ENCODE measurements at places on chromosomes 7 and 10.

- no peak for DNase-seq
Measured at GRCh38 chr7:33193308-33193864, 64.0 kb downstream of the BBS9 start.

DNA sequence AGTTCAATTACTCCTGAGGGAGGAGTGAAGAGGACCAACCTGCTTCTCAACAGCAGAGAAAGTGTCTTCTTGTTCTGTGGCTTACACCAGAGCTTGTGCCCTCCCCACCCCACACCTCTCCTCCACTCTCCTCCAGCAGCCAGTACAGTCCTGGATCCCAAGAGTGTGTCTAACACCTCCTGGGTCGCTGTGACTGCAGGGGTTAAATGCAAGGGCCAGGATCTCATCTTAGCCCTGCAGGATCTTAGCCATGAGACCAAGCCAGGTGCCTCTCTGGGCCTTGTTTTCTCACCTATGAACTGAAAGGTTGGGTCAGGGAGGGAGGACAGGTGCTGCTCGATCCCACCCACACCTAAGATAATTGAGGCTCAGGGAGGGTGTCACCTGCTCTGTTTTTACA is 34.5 kb upstream of the MSRB2 start:
- no peak for DNase-seq

- DNase-seq = peak; percentile 39
Measured at GRCh38 chr7:149799397-149800168, 26.2 kb upstream of the ZNF467 start.

GRCh38 chr7:14841086-14841485 is 61.5 kb downstream of the DGKB start:
- no peak for DNase-seq

DNA sequence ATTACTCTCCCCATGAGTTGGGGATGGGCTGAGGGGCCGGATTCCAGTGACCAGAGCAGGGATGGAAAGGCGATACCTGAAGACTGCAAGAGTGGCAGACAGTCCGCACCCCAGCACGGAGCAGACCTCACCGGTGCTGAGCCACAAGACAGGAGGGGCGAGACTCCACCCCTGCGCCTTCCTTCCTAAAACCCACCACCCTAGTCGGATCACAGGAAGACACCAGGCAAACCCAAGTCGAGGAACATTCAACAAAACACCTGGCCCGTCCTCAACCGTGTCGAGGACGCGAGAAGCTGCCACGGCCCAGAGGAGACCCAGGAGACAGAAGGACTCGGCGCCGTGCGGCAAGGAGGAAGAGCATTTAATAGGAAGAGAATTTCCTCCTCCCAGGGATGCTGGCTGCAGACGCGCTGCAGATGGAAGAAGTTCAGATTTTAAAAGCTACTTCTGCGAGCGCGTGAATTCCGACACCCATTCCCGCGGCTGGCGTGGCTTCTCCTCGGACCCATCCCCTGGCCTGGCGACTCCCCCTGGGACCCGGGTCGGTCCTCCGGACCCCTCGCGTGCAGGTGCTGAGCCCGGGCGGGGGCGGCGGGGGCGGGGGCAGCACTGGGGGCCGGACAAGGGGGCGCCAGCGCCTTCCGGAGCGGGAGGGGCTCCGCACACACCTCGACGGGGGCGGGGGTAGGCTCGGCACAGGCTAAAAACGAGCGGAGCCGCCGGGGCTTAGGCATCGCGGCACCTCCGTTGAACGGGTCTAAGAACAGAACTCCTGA is 563 bp upstream of the UTF1 start:
- no peak for DNase-seq

DNA sequence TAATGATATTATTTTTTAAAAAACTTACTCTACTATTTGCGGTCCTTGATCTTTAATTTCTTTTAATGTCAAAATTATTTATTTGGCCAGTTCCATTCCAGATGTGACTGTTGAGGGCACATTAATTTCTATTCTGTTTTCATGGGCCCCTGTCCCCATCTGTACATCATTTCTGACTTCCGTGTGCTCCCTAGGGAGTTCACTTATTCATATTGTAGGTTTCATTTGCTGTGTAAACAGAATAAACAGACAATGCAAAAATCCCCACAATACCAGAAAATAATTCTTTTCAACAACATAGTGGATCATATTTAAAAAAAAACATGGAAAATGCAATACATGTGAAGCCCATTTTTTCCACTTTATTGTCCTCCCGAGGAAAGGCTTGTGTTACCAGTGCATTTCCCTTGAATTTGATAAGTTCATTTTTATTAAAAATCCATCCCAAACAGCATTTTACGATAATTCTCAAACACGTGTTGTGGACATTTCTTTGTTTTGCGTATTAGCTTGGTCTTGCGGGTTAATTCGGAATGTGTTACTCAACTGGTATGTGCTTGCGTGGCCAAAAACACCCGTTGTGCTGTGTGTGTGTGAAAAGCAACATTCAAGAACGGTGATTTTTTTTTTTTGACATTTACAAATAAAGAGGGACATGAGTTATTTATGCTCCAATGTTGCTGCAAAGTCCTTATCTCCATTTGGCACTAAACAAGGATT is 138.4 kb downstream of the MGMT start:
- no peak for DNase-seq

DNA sequence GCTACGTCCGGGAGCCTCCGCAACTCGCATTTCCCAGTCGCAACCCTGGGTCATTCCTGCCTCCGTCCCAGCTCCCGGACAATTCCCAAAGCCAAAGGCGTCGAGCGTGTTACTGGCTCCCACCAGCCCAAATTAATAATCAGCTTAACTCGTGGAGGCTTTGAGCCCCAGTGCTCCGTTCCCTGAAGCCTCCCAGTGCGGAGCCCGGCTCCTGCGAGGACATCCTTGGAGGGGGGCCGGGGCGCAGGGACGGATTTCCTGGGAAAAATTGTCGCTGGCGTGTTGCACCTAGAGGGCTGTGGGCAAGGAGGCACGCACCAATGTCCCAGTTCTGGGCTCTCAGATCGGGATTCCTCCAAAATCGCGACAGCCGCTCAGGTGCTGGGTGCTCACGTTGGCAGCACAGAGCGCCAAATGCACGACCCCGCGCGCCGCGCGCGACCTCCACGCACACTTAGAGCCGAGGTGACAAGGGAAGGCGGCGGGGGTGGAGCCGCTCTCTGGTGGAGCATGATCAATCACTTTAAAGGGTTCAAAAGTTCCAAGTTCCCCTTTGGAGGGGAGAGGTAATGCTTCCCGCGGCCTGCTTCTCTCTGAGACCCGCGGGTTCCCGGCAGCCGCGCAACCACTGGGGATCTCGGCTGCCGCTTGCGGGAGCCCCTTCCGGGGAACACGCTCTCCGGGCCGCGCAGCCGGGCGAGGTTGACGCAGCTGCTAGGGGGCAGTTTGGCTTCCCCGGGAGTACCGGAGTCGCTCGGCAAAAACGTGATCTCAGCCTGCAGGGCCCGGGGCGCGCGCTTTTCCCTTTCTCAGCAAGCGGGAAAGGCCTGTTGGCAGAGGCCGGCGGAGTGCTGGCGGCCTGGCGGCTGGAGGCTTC is 25.5 kb downstream of the SKIDA1 start:
- no peak for DNase-seq

DNA sequence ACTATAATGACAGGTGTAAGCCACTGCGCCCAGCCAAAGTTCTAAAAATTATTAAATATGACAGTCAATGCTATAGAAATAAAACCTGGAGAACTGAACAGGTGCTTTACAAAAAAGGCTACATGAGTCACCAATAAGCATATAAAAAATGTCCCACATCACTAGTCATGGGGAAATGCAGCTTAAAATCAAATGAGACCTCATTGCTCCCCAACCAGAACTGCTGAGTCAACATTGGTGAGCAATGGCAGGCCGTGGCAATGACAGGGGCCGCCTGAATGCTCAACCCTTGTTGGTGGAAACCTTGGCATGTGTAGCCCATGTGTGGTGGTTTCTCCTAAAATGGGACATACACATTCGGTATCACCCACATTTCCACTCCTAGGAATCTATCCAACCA is 352.3 kb upstream of the KLF6 start:
- no peak for DNase-seq

DNA sequence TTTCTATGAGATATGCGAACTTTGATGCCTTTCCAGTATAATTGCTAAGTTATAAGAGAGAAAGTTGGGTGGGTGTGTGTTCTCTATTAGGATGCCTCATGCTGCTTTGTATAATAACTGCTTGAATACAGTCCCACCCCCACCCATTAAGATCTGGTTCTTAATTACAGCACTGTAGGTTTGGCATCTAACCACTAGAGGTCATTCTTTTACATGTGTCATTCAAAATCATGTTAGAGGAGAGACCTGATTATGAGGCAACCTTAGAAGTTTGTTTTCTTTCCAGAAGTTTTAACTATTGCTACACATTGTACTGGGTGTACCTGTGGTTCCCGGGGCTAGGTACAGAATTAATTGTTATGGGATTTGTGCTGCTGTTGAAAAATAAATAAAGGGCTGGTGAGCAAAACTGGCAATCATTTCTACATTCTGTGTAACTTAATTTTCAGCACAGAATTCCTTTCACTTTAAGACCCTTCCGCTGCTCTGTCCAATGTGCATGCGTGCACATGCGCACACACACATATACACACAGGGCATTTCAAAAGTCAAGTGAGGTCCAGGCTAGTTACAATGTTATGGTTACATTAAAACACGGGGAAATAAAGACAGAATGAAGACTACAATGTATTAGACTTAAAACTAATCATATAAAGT is 1156.3 kb downstream of the SORCS3 start:
- DNase-seq = peak; percentile 17

DNA sequence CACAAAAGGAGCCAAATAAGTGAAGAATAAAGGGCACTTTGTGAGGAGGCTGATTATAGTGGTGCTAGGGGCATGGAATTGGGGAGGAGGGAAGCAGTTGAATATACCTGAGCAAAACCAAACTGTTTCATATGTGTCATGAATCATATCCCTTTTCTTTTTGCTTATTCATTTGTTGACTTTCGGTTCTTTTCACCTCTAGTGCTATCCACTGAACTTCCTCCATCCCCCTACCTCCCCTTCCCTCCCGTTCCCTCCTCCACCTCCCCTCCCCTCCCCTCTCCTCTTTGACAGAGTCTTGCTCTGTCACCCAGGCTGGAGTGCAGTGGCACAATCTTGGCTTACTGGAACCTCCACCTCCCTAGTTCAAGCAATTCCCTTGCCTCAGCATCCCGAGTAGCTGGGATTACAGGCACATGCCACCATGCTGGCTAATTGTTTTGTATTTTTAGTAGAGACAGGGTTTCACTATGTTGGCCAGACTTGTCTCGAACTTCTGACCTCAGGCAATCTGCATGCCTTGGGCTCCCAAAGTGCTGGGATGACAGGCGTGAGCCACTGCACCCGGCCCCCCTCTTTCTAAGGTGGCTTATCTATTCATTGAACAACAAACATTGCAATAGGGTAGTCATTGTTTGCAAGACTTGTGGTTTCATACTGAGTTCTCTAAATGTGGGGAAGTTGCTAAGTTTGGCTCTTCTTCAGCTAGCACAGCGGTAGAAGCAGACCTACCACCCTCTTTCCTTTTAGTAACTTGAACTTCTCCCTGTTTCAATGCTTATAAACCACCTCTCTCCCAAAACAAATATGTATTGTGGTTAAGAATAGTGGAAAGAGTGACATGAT is 150.4 kb upstream of the PRPS1L1 start:
- no peak for DNase-seq

- DNase-seq = no peak
Measured at GRCh38 chr10:93604146-93604545, 3.1 kb upstream of the RBP4 start.

GRCh38 chr10:35643151-35644049 is 1.3 kb upstream of the FZD8 start:
- no peak for DNase-seq

DNA sequence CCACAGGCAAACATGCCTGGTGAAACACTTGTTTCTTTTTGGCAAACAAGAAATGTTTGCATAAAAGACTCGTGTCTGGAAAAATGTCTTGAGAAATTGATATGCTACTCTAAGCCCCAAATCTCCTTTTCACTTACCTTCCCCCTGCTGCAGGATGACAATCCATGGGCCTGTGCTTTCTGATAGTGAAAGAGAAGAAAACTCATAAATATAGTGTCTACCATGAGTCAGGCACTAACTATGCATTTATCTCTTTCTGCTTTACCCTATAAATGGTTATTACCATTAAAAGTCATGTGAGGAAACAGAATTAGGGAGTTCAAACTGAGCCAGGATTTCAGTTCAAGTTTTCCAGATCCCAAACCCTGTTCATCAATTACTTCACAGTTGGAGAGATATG is 6.6 kb upstream of the TARP start:
- DNase-seq = no peak

DNA sequence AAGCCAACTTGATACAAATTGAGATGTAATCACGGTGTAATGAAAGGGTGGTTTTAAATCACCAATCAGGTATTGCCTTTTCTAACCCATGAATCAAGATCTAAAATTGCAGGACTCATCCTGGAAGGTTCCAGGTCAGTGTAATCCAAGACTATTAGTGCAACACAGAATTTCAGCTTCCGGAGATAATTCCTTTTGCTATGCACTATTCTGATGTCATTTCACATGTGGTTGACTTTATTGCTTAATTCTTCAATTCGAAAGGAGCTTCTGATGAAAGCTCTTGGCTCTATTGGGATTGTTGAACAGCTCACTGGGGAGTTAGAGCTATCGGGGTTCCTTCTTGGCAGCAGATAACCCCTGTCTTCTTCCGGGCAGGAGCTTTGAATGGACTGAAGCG is 147.4 kb upstream of the INSYN2A start:
- DNase-seq = no peak

DNA sequence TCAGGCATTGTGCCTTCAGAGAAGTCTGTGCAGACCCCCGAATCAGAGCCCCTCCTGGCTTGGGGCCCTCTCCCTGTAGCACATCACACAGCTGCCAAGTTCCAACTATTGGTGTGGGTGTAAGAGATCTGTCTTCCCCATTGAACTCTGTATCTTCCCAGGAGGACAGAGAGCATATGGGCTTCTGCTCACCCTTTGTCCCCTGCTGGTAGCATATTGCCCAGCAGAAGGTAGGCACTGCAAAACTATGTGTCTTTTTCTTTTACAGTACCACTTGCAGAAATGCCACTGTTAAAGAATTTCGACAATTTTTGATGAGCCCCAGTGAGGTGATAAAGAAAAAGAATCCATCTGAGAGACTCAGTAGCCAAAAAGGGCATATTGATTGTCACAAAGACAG is 59.6 kb downstream of the NPY start:
- DNase-seq = no peak

GRCh38 chr7:68314208-68314607 is 1284.1 kb upstream of the AUTS2 start:
- no peak for DNase-seq

DNA sequence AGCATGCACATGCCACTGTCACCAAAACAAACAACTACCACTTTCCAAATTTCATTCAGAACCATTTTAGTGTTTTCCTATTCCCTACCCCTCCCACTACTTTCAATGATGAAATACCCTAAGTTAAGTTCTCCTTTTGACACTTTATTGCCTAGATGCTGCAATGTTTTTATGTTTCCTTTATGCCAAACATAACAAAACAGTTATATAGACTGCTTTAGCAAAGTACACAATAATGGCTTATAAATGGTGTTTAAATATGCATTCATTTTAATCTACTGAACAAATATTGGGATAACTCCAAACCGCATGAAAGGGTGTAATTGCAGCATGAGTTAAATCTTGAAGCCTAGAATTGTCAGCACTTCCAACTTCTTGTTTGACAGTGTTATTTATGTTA is 69.2 kb downstream of the PHYHIPL start:
- no peak for DNase-seq
